ENCODE measurements at places on chromosomes 1 and 21.

- no peak for DNase-seq
These were observed at the start of gene NADK for GRCh38 chr1:1777950-1778662. TSS of gene NADK (minus strand) at chr1:1778470. CDS start at chr1:1765406, 13,064 bp downstream.

DNA sequence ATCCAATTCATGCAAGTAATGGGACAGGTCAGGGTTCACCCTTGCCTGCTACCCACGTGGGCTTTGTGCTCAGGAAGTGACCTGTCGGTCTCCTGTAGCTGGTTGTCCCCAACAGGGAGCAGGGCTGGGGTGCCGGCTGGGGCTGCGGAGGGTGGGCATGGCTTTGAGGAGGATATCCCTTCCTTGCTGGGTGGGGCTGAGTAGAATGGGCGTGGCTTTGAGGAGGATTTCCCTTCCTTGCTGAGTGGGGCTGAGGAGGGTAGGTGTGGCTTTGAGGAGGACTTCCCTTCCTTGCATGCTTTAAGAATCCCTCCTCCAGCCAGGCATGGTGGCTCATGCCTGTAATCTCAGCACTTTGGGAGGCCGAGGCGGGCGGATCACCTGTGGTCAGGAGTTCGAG, 151.3 kb downstream of the CLIC6 start:
- DNase-seq = no peak

DNA sequence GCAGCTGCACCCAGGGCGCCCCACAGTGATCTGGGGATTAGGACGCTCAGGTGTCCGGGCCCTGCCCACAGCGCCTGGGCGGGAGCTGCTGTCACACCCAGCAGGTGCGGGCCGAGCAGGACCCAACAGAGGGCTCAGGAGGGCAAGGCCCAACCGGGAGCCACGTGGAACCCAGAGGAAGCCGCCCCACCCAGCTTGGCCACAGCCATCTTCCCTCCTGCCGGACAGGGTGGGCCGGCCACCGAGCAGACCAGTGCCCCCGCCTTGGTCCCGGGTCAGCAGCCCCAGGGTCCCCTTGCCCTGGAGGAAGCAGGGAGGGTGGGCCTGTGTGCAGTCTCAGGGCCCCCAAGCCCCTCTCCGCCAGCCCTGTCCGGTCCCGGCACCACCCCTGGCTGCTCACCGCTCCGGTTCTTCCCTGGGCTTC, 6.3 kb upstream of the TTLL10 start:
- DNase-seq = no peak

DNA sequence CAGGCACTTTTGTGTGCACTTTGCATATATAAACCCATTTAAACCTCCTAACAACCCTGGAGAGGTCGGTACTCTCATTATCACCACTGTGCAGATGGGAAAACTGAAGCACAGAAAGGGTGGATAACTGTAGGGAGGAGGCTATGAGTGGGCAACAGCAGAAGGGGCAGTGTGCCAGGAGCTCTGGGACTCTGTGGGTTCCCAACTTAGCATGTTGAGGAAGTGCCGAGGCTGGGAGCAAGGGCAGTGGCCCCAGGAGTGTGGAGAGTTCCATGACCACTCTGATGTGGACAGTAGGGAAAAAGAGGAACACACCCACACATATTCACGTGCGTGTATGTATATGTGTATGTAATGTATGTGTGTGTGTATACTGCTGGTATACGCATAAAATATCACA, 25.7 kb upstream of the KCNC4 start:
- DNase-seq = no peak

DNA sequence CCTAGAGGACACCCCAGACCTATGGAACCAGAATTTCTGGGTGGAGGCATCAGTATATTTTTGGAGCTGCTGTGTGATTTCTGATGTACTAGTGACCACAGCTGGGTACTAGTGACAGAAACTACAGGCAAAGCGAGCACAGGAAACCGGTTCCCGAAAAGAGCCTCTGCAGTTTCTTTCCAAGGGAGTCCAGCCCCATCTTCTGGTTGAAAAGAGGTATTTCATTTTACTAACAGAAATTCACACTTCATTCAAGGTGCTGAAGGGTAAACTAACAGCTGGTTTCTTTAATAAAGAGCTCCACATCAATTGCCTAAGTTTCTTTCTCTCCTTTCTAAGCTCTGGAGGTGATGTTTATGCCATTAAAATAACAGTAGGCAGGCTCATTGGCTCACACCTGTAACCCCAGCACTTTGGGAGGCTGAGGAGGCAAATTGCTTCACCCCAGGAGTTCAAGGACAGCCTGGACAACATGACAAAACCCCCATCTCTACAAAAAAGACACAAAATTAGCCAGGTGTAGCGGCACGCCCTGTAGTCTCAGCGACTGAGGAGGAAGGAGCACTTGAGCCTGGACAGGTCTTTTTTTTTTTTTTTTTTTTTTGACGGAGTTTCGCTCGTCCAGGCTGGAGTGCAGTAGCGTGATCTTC, 22.0 kb downstream of the THAP3 start:
- DNase-seq = no peak

DNA sequence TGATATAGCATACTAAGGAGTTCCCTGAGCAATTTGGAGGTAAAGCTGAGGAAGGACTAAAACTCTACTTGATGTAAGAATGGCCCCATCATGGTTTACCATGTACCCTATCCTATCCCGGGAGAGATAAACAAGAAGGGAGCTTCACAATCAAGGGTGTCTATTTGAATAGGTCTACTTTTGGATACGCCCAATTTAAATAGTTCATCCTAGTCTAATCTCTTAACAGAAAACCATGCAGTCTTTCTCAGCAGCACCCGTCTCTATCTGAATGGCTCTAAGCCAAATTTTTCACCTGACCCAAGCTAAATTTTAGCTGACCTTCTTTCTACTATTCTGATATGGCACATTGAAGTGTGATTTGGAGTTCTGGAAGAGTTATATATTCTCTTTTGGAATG, 122.0 kb downstream of the TNNI3K start:
- no peak for DNase-seq

DNA sequence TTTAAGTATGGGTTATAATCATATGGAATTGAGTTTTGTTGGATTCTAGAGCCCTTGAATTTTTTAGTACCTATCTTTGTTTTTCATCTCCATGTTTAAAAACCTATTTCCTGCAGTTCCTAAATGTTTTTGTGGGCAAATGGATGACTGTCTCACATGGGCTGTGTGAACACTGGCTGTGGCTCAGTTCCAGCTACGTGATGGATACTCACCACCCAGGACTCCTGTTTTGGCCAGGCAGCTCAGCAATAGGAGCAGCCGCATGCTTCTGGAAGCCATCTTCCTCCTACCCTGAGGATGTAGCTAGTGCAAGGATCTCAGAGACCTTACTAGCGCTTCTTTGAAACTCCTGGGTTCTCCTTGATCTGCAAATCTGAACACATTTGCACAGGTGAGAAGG, 2.8 kb downstream of the REG4 start:
- DNase-seq = no peak

GRCh38 chr1:56526571-56527174, 52.7 kb downstream of the PLPP3 start:
- no peak for DNase-seq

Data from iPS DF 6.9 (cell line).